Purkinje cell (primary cell): ENCODE measurements at places on chromosomes 3 and 15. TPM values are rescaled to one million over a fixed set of nuclear protein-coding genes. Genes with fewer than 3 reads are reported as not detected.

Gene CLDN18
- polyA plus RNA-seq, result not detected in 2 replicates

Gene IL12A
- not detected in 2 replicates for polyA plus RNA-seq

Gene FBXO40
- polyA plus RNA-seq, result 0.84 and 1.2 TPM in 2 replicates

Gene PPP2R3A
- 3.9 and 7.0 TPM in 2 replicates for polyA plus RNA-seq

Gene FBXW12
- 0.17 TPM in 1 of 2 replicates, not detected in the other for polyA plus RNA-seq

Gene IMPG2
- polyA plus RNA-seq, result 0.05 and 0.27 TPM in 2 replicates

Gene NME9
- polyA plus RNA-seq, result 5.3 and 6.2 TPM in 2 replicates

Gene FOXL2
- polyA plus RNA-seq, result not detected in 2 replicates

Gene SLC22A14
- 0.78 TPM in 1 of 2 replicates, not detected in the other for polyA plus RNA-seq

Gene MYO5C
- polyA plus RNA-seq, result 2.6 and 4.4 TPM in 2 replicates

Gene ECE2
- polyA plus RNA-seq, result 1.2 and 3.1 TPM in 2 replicates

Gene SCN5A
- not detected in 2 replicates for polyA plus RNA-seq

Gene PLA2G4E
- polyA plus RNA-seq, result 0.07 and 0.13 TPM in 2 replicates

Gene PLSCR2
- polyA plus RNA-seq, result 9.1 and 10.3 TPM in 2 replicates
